ENCODE measurements at places on chromosomes 2 and 18.

DNA sequence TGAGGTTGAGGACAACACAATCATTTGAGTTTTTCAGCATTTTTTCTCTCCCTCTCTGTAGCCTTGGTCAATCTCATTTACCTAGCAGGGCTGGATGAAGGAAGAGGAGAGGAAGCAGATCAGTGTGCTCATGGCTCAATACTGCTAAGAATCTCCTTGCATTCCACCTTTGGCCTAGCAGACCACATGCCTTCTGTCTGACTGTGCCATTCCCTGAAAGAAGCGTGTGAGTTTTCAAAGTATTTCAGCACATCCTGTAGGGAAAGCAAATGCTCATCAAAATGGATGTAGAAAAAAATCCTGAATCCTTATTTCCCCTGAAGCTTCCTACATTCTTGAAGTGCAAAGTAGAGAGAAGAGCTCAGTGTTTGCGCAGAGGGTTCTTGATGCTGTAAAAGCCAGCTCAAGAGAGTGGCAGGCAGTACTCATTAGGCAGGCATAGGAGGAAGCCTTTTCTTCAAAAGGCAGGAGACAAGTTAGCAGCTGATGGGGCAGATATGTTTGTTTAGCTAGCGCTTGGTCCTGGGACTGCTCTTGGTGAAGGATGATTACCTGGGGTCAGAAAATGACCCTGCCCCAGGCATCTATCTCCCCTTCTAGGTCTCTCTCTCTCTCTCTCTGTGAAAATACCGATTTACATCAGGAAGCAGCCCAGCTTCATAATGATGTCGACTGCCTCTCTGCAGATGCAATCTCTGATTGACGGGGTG is 14.4 kb upstream of the PIK3C3 start:
- peaks cover 8% of the 10 kb centered on the region for H3K4me1 ChIP-seq
- no peak overlapping the region for H3K4me3 ChIP-seq
- H3K27ac ChIP-seq, result no peak overlapping the region
- no peak for DNase-seq

- no peaks in the 10 kb centered on the region for H3K27me3 ChIP-seq
- H3K4me3 ChIP-seq, result no peak overlapping the region
- no peak overlapping the region for H3K27ac ChIP-seq
- H3K36me3 ChIP-seq, result no peaks in the 10 kb centered on the region
- H3K4me1 ChIP-seq, result no peaks in the 10 kb centered on the region
Measured at GRCh38 chr2:238567996-238568395, 141.3 kb downstream of the ASB1 start.

GRCh38 chr2:95327861-95328260 is 30.7 kb downstream of the KCNIP3 start:
- no peaks in the 10 kb centered on the region for H3K4me1 ChIP-seq
- no peak overlapping the region for H3K4me3 ChIP-seq
- H3K36me3 ChIP-seq, result no peaks in the 10 kb centered on the region
- no peak overlapping the region for H3K27ac ChIP-seq
- no peak for DNase-seq

DNA sequence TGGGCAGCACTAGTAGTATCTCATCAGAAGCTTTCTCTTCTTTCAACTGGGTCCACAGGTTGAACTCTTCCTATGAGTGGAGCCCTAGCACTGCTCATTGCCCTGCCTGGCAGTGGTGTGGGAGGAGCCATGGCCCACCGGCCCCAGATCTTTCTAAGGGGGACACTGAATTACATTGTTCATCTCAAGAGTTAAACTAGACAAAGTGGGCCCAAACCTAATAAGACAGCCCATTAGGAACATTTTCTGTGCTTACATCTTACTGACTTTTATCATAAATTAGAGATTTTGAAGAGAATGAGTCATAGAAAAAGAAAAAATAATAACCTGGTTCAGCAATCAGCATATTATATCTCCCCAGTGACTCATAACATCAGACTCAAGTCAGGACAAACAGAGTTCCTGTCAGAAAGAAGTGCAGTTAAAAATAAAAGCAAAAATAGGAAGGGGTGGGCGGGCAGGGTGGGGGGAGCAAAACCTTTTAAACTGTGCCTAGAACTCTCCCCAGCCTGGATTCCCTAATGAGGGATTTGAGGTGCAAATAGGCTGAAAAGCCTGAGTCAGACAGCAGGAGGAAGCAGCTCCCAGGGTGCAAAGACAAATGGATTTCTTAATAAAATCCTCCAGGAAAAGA is 161.6 kb upstream of the TRIB2 start:
- peaks cover 41% of the 10 kb centered on the region for H3K4me1 ChIP-seq
- no peaks in the 10 kb centered on the region for H3K36me3 ChIP-seq
- H3K27ac ChIP-seq, result peak overlapping the region; percentile 89
- peak; percentile 61 for DNase-seq

- H3K27ac ChIP-seq, result no peak overlapping the region
- DNase-seq, result no peak
Measured at GRCh38 chr2:55408918-55409868, 10.5 kb downstream of the CCDC88A start.

GRCh38 chr2:232053777-232054176 is 92.3 kb downstream of the DIS3L2 start:
- H3K36me3 ChIP-seq, result peaks cover 14% of the 10 kb centered on the region
- H3K4me1 ChIP-seq, result peaks cover 32% of the 10 kb centered on the region
- DNase-seq, result no peak
- H3K27ac ChIP-seq, result no peak overlapping the region
- no peaks in the 10 kb centered on the region for H3K27me3 ChIP-seq

- H3K27ac ChIP-seq, result no peak overlapping the region
- no peaks in the 10 kb centered on the region for H3K36me3 ChIP-seq
- H3K4me1 ChIP-seq, result no peaks in the 10 kb centered on the region
- H3K4me3 ChIP-seq, result no peak overlapping the region
- H3K27me3 ChIP-seq, result no peaks in the 10 kb centered on the region
Measured at GRCh38 chr2:128562471-128563347, 244.0 kb upstream of the HS6ST1 start.

DNA sequence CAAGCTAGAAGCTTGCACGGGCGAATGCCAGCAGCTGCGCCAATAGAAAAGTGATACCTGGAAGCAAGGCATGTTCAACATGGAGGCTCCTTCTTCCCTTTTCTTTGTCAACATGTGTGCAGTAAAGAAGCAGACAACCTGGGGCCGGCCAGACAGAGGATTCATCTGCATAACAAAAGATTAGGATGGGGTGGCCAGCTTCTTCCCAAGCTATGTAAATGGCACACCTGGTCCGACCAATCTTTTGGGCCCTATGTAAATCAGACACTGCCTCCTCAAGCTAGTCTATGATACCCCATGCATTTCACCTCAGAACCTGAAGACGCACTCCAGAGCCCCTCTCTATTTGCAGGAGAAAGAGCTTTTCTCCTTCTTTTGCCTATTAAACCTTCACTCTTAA is 66.4 kb upstream of the TGFA start:
- DNase-seq, result no peak
- no peak overlapping the region for H3K4me3 ChIP-seq
- H3K36me3 ChIP-seq, result no peaks in the 10 kb centered on the region
- H3K27me3 ChIP-seq, result peaks cover 18% of the 10 kb centered on the region
- no peak overlapping the region for H3K27ac ChIP-seq

DNA sequence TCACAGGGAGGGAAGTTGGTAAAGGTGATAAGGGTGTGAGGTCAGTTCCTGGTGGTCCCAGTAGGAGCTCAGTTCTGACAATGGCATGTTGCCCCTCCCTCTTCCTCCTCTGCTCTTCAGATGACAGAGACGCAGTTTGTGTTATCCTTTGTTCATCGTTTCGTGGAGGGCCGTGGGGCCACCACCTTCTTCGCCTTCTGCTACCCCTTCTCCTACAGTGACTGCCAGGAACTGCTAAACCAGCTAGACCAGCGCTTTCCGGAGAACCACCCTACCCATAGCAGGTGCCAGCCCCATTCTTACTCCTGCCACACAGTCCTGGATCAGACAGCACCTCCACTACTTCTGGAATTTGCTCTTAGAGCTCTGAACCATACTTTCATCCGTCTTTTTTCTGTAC is 2.3 kb downstream of the AGBL5 start:
- H3K4me3 ChIP-seq, result no peak overlapping the region
- DNase-seq, result no peak
- H3K4me1 ChIP-seq, result peaks cover 27% of the 10 kb centered on the region
- H3K27ac ChIP-seq, result no peak overlapping the region
- H3K27me3 ChIP-seq, result peaks cover 6% of the 10 kb centered on the region

DNA sequence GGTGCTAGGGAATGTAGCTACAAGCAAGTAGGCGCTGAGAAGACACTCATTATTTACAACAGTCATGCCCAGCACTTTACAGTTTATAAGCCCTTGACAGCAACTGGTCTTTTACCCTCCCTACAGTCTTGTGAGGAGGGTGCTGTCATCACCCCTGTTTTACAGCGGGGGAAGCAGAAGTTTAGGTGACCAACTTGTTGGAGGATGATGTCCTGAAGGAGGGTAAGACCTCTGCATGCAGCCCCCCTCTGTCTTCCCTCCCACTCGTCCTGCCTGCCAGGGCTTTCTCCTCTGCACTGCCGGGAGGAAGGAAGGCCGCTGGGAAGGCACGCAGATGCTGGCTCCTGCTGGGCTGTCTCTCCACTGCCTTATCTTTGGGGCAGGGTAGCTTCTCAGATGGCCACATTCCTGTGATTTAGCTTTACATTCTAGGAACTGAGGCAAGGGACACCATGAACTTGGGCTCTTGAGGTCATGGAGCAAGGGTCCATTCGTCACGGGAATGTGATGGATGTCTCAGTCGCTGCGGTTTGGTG is 972 bp downstream of the IL1R1 start:
- H3K27me3 ChIP-seq, result peaks cover 42% of the 10 kb centered on the region
- H3K27ac ChIP-seq, result peak overlapping the region; percentile 83
- H3K4me3 ChIP-seq, result peak overlapping the region; percentile 78
- DNase-seq, result no peak
- peaks cover 66% of the 10 kb centered on the region for H3K4me1 ChIP-seq

- no peak overlapping the region for H3K27ac ChIP-seq
- no peak overlapping the region for H3K4me3 ChIP-seq
- no peaks in the 10 kb centered on the region for H3K36me3 ChIP-seq
- no peaks in the 10 kb centered on the region for H3K27me3 ChIP-seq
Measured at GRCh38 chr18:79878741-79879378, 72.6 kb downstream of the SLC66A2 start.
